ENCODE measurements at places on chromosomes 3 and 15.

DNA sequence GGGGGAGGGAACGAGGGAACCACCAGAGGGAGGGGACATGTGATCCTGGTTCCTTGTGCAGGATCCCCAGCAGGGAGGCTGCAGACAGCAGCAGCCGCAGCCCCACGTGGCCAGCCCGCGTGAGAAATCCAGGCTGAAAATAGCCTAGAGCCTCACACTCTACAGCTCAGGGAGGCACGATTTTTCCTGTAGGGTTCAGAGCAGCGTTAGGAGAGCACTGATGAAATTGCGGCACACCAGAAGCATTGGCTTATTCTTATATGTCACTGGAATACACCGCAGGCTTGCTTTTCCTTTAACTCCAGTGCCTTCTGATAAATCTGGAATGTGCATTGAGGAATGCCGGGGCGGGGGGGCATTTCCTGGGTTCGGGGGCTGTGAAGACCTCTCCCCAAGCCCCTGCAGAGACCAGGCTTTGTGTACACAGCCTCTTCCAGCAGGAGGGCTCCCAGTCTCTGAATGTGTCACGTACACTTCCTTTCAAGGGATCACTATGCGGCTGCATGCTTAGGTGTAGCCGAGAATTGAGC lies 193.0 kb downstream of the ATP10A start:
- DNase-seq, result peak; percentile 91

DNA sequence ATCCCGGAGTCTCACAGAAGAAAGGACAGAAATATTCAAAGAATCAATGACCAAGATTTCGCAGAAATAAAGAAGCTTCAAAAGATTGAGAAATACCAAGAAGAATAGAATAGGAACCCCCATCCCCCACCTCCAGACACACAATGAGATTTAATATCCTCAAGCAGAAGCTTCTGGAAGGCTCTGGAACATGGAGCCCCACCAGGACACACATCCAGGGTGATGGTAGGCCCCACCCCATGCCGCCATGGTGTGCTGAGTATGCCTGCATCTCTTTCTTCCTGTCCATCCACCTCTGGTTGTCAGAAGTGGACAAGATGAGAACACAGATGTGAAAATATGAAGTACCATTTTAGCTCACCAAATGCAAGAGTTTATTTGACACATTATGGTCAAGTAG lies 19.3 kb downstream of the PRR23E start:
- no peak for DNase-seq

- no peak for DNase-seq
Observed at GRCh38 chr3:124272605-124273151, 280.8 kb upstream of the ROPN1 start.

GRCh38 chr3:195106418-195106906 lies 164.5 kb downstream of the XXYLT1 start:
- DNase-seq, result peak; percentile 81

GRCh38 chr3:190746531-190746930 lies 116.0 kb downstream of the GMNC start:
- no peak for DNase-seq

- no peak for DNase-seq
Observed at GRCh38 chr3:39287216-39288164, 7.7 kb upstream of the CX3CR1 start.

GRCh38 chr3:190517687-190518086 lies 3.8 kb downstream of the IL1RAP start:
- no peak for DNase-seq

GRCh38 chr3:27312044-27312668 lies 57.0 kb downstream of the NEK10 start:
- peak; percentile 83 for DNase-seq

DNA sequence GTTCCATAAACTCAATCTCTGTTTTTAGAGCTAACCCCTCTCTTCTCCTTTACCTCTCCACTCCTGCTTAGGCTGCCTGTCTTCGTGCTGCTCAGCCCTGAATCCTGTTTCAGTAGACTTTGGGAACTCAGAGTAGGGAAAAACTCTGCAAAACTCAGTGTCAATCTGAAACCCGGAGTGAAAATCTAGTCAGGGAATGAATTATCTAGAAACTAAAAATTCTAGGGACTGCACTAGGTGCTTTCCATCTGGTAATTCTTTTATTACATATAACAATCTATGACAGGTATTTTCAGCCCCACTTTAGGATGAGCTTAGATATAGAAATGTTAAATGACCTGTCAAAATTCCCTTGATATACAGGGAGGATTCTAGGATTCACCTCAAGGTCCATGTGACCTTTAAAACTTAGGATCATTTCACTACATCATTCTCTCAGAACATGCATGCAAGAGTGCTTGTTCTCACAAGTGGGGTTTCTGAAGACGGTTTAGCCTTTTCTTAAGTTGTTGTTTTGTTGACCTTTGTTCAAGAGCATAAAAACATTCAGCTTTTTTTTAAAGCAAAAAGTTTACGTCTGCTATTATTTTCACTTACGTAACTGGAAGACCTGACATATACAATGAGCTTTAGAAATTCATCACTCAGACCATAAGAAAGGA lies 108.2 kb upstream of the MBNL1 start:
- no peak for DNase-seq

DNA sequence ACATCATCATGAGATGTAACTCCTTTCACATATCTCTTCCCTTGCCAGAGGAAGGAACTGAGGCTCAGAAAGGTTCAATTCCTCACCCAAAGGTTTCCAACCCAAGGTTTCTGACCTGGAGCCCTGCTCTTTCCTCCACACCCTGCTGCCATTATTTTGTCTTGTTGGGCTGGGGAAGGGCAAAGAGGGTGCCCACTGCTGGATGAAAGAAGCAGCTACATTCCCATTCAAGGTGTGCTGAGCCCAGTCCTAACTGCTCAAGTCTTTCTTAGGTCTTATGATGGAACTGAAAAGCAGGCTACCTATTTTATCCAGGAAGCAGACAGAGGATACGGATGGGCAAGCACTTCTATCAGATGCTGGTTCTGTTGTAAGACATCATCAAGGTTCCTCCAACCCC lies 258.0 kb upstream of the CTDSPL start:
- peak; percentile 38 for DNase-seq

- no peak for DNase-seq
Observed at GRCh38 chr3:150370999-150371398, 37.1 kb upstream of the TSC22D2 start.

- no peak for DNase-seq
Observed at GRCh38 chr3:51297333-51297732, 87.8 kb upstream of the MANF start.

- no peak for DNase-seq
Observed at GRCh38 chr15:68377766-68378165, 54.2 kb downstream of the ITGA11 start.

- DNase-seq, result no peak
Observed at GRCh38 chr3:77718311-77718710, 678.4 kb downstream of the ROBO2 start.

- DNase-seq, result peak; percentile 94
Observed at GRCh38 chr3:184345317-184346144, 8.1 kb downstream of the FAM131A start.

GRCh38 chr3:165212580-165212979 lies 16.4 kb upstream of the SLITRK3 start:
- DNase-seq, result no peak

GRCh38 chr3:37221407-37221806 lies 47.0 kb upstream of the LRRFIP2 start:
- DNase-seq, result no peak
